ENCODE measurements at places on chromosomes 2 and 18.

- no peak for DNase-seq
Observed at GRCh38 chr2:181642086-181642485, 14.8 kb downstream of the CERKL start.

DNA sequence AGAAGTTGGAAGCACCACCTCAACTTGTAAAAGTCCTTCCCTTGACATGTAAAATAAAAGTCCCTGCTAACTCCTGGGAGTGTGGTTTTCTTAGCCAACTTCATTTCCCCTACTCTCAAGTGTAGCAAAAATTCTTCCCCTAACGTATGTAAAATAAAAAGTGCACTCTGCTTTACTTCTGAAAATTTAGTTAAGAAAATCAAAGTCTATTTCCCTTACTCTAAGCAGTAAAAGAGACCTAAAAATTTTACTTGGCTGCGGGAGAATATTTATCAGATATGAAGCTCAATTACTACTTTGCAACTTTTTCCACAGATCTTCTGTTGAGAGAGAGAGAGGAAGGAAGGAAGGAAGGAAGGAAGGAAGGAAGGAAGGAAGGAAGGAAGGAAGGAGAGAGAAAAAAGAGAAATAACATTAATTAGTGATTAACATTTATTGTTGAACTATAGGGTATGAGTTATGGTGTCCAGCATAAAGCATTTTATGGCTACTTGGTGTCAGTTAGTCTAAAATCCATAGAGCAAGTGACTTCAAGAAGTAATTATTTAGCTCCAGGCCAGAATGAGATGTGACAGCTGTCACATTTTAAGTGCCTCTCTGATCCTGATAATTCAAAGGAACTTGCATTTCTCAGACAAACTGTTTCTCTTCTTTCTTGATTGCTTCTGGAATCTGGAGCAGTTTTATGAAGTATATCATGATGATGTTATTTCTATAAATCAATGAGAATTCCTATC lies 210.3 kb downstream of the TMX3 start:
- DNase-seq: no peak

DNA sequence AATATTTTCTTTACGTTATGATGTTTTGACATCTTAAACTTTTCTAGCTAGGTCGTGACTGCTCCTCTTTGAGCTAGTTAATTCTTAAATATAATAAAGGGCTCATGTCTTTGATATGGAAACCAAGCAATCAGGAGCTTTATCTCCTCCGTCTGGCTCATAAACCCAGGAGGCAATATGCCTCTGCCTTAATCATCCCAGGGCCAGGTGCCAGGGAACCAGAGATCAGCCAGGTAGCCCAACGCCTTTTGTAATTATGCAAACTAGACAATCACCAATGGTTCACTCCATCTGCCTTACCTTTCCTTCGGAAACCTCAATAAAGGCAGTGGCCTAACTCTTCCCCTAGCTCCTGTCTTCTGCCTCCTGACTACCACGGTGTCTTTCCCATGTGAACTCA lies 213.7 kb downstream of the KCNJ3 start:
- no peak for DNase-seq

DNA sequence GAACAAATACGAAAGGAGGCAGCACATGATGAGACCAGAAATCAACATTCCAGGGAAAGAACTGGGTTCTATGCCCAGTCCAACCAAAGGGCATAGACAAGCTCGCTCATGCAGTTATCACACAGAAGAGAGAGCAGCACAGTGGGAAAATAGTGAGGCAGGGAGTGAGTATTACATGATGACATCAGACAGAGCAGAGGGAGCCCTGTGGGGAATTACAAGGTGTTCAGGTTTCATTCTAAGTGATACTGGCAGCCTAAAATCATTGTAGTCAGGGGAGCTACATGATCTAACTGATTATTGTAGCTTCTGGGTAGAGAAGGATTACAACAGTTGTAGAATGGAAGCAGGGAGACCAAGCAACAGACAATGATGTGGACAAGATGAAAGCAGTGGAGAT lies 658.5 kb downstream of the ARHGAP15 start:
- DNase-seq: no peak

DNA sequence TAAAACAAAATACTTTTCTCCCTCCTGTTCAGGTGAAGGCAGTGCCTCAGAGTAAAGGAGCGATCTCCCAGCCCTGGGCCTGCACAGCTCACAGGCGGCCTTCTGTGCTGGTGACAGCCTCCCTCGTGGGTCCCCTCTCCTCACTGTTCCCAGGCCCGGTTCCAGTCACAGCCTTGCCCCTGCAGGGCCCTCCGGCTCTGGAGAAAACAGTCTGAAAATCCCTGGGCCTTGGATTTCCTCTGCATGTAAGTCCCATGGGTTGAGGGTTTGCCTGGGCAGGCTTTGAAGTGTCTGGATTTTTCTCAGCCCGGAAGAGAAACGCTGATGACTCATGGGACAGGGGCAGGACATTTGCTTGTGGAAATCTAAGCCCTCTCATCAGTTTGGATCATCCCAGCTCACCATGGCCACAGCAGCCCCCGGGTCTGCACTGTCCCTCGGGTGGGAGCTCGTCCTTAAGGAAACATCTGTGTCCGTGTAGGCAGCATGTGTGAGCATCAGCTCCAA lies 186.1 kb upstream of the RAB12 start:
- no peak for DNase-seq

- no peak for DNase-seq
Observed at GRCh38 chr18:55031979-55032378, 72.7 kb upstream of the CCDC68 start.

- no peak for DNase-seq
Observed at GRCh38 chr2:14231391-14231898, 401.1 kb upstream of the LRATD1 start.
